ENCODE measurements at places on chromosomes 3 and 15. TPM values are rescaled to one million over a fixed set of nuclear protein-coding genes. Genes with fewer than 3 reads are reported as not detected.

The MCF2L2 gene
- 1.0 TPM for total RNA-seq

The SLC12A8 gene
- 2.6 TPM for total RNA-seq

The AADAC gene
- total RNA-seq, result not detected

The KBTBD8 gene
- 3.1 TPM for total RNA-seq

The SPINT1 gene
- total RNA-seq, result 3.9 TPM

DNA sequence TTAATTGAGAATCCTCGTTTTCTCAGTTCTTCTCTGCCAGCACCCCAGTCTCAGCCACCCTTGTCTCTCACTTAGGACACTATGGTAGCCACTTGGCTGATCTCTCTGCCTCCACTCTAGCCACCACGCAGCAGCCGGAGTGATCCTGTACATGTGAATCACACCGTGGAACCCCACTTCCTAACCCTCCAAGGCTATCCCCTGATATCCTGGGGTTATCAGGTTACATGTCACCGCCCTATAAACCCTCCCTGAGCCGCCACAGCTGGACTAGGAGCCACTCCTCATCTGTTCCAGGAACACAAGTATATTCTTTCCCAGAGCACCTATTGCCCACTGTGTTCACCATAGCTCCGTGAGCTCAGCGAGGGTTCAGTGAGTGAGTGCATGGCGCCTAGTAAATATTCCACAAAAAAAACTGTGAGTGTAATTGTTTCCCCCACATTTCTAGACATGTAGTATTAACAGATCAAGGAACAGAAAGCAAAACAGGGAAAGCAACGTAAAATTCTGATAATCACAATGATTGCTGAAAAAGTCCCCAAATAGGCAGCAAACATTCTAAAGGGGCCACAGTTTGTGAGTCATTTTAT is 661 bp upstream of the PARP14 start:
- DNase-seq, result peak; percentile 51

DNA sequence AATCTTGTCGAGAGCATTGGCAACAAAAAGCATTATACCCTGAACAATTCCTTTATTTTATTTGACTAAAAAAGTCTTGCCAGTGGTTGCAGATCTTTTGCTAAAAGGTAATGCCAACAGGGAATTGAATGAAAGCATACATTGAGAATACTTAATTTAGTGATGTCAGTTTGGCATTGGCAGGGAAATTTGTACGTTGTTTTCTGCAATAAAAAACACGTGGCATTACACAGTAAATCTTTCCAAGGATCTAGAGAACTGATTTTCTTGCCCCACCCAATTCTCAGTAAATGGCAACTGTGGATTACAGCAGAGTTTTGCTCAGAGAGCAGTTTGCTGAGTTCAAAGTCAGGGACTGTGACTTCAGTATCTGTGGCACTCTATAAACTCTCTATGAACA is 38.3 kb upstream of the IGSF10 start:
- no peak for DNase-seq

GRCh38 chr15:80034629-80035028 is 24.8 kb upstream of the ZFAND6 start:
- no peak for DNase-seq

DNA sequence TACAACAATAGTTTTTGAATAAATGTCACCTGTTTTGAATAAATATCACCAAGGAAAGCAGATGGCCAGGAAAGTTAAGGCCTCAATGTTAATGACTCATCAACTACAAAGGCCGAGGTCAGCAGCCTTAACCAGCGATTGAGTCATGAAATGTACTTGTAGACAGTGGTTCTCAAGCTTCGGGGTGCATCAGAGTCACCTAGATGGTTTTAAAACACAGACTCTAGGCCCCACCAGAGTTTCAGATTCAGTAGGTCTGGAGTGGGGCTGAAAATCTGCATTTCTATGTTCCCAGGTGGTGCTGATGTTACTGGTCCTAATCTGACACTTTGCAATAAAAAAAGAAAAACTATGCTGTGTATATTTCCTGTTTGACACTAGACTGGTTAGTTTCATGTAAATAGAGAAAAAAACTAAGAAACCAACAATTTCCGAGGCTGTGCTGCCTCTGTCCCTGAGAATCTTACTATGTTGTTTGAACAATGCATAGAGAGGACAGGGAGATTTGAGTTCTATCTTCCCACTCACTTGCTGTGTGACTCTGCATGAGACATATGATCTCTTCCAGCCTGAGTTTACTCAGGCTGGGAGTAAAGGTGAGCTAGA is 9.8 kb downstream of the RAB27A start:
- no peak for DNase-seq

DNA sequence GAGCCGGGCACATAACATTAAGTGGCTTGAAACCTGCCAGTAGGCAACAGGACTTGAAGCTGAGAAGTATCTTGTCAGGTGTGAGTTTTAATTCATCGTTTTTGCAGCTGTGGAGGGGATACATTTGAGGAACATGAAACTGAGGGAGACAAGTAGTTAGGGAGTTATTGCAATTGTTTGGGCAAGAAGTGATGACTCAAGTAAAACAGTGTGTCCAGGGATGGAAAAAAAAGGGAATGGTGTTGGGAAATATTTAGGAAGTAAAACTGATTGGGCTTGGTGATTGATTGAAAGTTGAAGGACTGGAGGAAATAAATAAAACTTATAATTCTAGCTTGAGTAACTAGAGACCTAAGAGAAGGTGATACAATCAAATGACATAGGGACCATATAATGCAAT is 85.5 kb downstream of the NCEH1 start:
- no peak for DNase-seq

GRCh38 chr3:177035676-177036075 is 161.6 kb downstream of the TBL1XR1 start:
- DNase-seq, result no peak

- peak; percentile 35 for DNase-seq
Measured at GRCh38 chr3:51675201-51675611, 4.2 kb downstream of the TEX264 start.

Measured in aorta (tissue), 5 donors.